ENCODE measurements at places on chromosomes 12 and 14.

DNA sequence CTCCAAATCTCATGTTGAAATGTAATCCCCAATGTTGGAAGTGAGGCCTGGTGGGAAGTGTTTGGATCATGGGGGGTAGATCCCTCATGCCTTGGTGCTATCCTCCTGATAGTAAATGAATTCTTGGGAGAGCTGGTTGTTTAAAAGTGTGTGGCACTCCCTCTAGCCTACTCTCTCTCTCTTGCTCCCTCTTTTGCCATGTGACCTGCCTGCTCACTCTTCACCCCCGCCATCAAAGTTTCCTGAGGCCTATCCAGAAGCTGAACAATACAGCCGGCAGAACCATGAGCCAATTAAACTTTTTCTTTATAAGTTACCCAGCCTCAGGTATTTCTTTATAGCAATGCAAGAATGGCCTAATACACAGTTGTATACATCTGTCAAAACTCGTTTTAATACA, 62.5 kb downstream of the BCL2L14 start:
- no peak for DNase-seq

- no peak for DNase-seq
Measured at GRCh38 chr14:72706485-72706884, 187.4 kb downstream of the DPF3 start.

GRCh38 chr14:101948666-101949216, 15.6 kb upstream of the DYNC1H1 start:
- no peak for DNase-seq

- no peak for DNase-seq
Measured at GRCh38 chr14:100434033-100434601, 111.0 kb downstream of the SLC25A47 start.

DNA sequence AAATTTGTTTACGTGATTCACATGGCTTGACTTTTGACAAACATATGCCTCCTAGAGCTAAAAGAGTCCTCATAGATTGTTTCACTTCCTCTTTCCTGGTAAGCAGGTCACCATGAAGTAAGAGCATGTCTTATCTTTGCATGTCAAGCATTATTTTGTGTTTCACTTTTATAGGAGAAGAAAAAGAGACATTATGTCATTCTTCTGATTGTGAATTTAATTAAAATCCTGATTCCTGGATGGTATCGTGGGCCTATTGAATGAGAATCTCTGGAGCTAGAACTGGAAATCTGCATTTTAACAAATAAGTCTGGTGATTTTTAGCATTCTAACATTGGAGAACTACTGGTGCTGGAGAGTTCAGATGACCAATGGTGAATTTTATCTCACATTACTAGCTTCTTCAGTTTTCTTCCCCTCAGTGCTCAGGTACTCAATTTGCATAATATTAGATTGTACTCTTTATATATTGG, 218.6 kb upstream of the ATP2B1 start:
- DNase-seq, result no peak

DNA sequence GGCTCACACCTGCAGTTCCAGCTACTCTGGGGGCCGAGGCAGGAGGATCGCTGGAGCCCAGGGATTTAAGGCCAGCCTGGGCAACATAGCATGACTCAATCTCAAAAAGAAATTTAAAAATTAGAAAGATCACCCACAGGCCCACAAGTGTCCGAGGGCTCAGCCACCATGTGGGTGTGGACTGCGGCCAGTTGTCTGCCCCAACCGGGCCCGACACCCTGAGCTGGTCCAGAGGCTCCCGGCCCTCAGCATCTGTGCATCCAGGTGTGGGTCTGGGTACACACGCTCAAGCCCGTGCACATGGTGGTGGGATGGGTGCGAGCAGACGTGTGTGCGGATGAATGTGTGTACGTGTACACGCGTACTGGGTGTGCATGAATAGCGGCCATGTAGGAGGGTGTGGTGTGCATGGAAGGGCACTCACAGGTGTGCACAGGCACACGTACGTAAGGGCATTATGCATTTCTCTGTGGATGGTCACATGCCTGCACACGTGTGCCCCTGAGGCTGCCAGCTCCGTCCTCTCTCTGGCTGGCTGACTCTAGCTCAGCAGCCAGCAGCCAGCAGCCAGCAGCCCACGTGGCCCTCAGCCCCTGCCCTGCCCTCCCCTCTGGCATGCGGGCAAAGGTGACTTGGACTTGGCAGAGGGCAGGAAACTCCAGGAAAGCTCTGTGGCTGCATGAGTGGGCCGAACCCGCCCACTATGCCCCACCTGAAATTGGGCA, 23.3 kb upstream of the NUDT14 start:
- DNase-seq, result no peak

- no peak for DNase-seq
Measured at GRCh38 chr12:44592626-44593025, 283.5 kb downstream of the NELL2 start.

- DNase-seq, result no peak
Measured at GRCh38 chr12:116382686-116383530, 105.4 kb upstream of the MED13L start.

DNA sequence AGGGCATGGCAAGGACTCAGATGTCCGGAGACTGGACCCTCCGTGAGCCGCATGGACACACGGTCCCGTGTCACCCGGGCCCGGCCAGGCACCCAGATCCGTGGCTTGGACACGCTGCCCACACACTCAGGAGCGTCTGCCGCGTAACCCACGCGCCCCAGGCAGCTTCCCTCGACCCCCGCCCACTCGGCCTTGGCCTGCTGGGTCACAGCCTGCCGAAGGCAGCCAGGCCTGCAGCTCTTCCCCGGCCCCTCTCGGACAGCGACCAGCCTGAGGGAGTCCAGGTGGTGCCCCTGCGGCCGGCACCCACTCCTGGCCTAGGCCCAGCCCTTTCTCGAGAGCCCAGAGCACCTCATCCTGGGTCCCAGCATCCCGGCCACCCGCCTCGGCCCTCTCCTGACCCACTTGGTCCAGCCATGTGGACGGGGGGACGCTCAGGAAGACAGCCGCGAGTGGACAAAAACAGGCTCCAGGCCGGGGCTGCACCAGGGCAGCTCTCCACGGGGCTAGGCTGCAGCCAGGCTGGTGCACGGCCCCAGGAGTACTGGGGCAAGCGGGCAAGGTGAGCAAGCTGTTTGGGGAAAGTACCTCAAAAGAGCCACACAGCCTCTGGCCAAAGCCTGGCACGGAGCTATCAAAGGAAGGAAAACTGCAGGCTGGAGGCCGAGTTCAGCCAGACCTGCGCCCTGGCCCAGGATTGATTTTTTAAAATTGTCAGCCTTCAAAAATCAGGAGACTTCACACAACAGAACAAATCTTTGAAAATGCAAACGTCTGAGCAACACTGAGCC, 6.5 kb downstream of the AKT1 start:
- DNase-seq, result no peak
